ENCODE measurements at places on chromosomes 11 and 22. TPM values are rescaled to one million over a fixed set of nuclear protein-coding genes. Genes with fewer than 3 reads are reported as not detected.

The HNRNPUL2 gene
- total RNA-seq = 8.6 TPM

The PGA5 gene
- 18.1 TPM for total RNA-seq

The B4GALNT4 gene
- total RNA-seq = 0.40 TPM

The OR52A1 gene
- total RNA-seq = not detected

The RFPL2 gene
- not detected for total RNA-seq

The PTPN5 gene
- not detected for total RNA-seq

The TOB2 gene
- 21.4 TPM for total RNA-seq

The OR8A1 gene
- not detected for total RNA-seq

The GGTLC2 gene
- not detected for total RNA-seq

Data from myocyte (in vitro differentiated cells).